ENCODE measurements at places on chromosomes 3 and 15.

- DNase-seq, result no peak
Measured at GRCh38 chr3:194030372-194030771, 105.6 kb upstream of the HES1 start.

DNA sequence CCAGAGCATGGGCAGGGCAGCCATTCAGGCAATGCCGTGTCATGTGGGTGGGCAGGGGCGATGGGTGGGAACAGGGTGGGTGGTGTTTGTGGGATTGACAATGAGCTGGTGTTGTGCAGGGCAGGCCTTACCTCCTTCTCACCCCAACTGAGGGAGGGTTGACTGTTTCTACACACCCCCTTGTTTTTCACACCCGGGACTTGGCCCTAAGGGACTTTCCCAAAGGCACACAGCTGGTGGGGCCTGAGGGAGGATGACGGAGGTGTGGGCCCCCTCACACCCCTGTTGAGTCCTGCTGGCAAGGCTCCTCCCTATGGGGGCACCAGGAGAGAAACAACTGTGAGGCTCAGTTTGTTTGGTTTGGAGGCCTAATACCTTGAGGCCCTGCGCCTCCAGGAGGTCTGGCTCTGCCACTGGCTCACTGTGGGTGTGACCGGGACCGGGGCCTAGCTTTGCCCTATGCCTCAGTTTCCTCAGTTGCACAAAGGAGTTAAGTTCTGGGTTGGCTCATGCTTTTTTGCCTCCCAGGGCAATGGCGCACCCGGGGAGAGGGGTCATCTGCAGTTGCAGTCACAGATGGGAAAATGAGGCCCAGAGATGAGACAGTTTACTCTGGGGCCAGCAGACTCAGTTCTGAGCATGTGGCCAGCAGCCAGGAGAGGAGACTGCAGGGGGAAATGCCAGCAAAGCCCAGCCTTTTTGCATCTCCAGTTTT is 5.1 kb upstream of the DNAH1 start:
- DNase-seq, result peak; percentile 17

DNA sequence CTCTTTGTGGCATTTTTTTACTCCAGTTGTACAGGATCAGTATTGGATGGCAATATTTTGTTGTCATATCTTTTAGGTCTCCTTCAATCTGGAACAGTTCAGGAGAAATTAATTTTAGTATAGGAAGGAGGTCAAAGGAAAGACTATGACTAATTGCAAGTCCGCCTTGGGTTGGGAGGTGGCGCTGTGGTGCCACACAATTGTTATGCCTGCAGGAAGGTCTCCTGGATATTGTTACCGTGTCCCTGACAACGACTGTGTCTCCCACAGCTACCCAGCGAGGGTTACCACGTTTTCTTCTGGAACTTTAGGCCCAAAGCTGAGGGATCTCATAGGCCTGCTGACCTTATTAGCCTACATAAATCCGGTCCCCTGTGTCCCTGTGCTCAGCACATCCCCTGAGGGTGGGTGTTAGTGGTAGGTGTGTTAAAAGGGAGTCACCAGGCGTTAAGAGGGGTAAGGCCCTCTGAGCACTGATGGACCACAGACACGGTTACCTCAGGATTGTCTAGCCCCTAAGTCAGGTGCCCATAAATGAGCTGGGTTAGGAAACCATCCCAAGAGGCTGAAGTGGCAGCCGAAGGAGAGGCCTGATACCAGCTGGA is 31.5 kb downstream of the KCNAB1 start:
- peak; percentile 17 for DNase-seq

DNA sequence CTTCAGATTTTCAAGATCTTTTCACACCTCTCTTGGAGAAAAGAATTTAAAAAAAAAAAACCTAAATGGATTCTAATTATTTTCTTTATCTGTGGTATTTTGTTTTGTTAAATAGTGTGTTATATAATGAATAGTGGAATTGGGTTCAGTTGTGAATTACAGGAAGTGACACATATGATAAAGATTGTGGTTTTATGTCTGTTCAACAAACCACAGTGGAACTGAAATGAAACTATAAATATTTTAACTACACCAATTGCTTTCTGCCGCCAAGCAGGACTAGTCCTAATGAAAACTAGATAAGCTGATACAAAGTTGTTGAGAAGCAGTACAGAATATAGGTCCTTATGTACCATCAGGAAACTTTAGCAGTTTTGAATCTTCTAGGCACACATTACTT is 121.6 kb downstream of the UBE2E2 start:
- no peak for DNase-seq

DNA sequence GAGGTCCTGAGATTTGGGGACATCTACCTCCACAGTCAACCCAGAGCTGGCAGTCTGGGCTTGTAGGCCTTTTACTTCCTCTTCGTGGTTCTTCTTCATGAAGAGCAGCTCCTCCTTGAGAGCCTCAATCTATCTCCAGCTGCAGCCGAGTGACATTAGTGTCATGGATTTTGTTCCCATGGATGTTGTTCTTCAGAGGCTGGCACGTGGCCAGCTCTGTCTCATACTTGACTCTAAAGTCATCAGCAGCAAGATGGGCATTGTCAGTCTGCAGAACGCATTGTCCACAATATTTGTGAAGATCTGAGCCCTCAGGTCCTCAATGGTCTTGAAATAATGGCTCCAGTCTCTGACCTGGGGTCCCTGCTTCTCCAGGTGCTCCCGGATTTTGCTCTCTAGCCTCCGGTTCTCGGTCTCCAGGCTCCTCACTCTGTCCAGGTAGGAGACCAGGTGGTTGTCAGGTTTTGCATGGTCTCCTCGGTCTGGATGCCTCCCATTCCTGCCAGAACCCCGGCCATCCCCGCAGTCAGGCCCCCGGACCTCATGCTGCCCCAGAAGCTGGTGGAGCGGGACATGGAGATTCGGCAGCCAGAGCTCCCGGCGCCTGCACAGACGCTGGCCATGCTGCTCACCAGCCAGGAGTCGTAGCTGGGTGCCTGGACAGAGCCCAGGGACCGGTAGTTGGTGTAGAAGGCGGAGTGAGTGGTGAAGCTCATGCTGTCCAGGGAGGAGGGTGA is 3.4 kb upstream of the CCNL1 start:
- DNase-seq, result no peak

- DNase-seq, result no peak
Measured at GRCh38 chr3:8525893-8526292, 24.3 kb downstream of the LMCD1 start.

- no peak for DNase-seq
Measured at GRCh38 chr3:13134166-13134878, 61.1 kb upstream of the IQSEC1 start.

DNA sequence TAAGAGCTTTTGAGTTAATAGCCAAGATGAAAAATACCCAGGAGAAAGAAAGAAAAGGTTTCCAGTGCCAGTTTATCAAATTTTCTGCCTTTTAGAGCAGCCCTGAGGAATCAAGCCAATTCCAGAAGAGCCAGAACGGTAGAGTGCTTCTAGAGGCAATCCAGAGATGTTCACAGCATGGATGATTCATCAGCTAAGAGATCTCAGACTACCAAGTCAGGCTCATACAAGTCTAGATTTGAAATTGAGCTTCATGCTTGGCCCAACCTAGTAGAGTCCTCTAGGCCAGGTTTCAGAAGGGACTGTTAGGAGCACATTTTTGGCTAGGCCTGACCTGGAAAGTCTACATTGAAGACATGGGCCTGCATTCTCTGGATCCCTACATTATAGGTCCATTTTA is 15.5 kb downstream of the WDR48 start:
- no peak for DNase-seq

DNA sequence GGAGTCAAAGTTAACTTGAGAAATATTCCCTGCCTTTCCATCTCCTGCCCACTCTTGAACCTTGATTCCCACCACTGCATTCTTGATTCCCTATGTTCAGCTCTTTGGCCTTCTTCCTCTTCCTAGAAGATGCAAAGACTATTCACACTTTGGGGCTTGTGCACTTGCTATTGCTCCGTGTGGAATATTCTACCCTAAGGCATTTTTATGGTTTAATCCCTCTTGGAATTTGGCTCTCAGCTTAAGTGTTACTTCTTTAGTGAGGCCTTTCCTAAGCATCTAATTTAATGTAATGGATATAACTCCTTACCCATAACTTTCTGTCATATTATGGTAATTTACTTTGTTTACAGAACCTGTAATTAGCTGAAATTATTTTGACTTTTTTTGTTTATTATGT is 318.9 kb upstream of the COL8A1 start:
- DNase-seq, result no peak

DNA sequence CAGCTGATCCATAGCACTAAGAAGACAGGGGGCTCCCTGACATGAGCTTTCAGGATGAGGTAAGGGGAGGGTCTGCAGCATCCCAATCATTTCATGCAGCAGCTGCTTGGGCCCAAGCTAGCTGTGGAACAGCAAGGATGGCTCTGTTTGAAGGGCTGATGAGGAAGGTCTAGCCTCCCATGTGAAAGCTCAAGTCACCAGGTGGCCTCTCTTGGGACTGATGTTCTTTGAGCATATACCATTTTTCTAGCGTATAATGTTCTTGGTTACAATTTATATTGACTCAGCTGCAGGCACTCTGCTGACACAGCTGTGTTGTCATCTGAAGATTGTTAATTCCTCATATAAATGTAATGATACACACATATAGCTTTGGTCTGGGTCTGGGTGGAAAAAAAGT is 87.0 kb downstream of the CD200R1L start:
- DNase-seq, result no peak

DNA sequence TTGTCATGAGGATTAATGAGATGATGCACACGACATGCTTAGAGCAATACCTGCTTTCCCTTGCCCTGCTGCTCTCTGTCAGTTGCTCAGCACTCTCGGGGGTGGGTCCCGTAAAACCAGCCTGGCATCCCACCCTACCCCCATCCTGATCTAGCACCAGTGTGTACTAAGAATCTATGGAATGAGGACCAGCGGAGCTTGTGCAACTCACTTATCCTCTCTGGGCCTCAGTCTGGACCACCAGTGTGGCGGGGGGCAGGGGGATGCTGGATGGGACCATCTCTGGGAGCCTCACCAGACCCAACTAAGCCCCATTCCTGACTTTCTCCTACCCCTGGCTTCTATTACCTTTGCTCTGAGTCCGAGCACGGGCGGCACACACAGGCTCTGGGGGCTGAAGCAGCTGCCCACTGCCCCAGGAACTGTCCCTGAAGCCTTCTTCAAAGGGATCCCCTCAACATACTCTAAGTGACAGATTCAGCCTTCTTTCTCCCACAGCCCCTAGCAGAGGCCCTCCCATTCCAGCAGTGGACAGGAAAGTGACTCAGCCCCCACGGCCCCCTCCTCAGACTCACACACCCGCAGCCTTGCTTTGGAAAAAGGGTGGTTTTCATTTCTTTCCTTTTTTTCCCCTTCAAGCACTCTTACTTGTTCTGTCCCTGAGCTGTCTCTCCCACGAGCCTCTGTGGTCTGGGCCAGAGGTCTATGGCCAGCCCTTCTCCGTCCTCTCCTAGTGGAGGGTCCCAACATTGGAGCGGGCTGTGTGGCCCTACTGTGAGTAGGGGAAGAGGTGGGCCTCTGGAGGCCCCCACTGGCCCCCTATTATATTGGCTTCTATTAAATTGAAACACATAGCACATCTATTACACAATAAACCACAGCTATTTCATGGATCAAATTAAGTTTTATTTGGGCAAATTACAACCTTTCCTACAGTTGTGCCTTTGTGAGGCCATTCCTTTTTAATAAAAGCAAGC is 100.3 kb downstream of the SMAD6 start:
- DNase-seq, result no peak

- peak; percentile 43 for DNase-seq
Measured at GRCh38 chr15:77634266-77634962, 1.7 kb upstream of the LINGO1 start.

DNA sequence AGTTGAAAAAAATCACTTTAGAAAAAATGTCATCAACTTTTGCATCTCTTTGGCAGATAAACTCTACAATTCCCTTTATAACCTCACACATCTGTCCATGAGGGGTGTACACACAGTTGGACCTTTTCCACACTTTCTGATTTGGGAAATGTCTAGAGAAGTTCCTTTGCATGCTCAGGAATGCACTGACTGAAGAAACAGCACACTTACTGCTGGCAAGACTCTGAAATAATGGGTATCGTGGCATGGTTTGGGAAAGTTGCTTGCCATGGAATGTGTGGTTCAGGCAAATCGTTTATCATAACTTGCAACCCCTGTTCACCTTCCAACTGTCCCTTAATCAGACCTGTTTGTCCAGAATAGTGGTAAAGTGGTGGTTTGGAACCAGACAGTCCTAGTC is 135.3 kb upstream of the TGFBR2 start:
- DNase-seq, result no peak

GRCh38 chr3:169940470-169941181 is 26.0 kb upstream of the SEC62 start:
- no peak for DNase-seq

DNA sequence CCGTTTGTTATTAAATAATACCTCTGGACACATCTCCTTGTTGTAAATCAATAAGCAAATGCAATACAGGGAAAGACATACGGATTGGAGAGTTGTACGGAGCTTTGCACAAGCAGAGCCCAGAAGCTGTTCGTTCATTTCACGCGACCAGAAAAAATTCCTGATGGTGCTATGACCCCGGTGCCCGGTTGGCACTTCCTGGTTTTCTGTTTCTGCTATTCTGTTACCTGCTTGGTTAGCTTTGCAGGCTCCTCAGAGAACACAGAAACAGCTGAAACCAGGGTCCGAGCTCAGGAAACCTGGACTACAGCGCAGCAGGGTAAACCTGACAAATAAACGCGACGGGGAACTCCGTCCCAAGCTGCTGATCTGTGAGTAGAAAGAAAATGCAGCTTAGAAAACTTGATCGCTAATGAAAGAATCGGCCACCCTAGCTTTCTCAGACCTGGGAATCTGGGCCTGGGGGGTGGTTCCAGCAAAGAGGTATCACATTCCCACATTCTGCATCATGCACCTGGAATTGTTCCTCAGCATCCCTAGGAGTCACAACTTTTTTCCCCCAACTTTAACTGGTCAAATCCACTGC is 845 bp downstream of the CNTN3 start:
- no peak for DNase-seq

GRCh38 chr3:155843569-155843968 is 10.7 kb downstream of the SLC33A1 start:
- DNase-seq, result no peak

- DNase-seq, result no peak
Measured at GRCh38 chr3:117054556-117054955, 345.0 kb downstream of the TUSC7 start.

DNA sequence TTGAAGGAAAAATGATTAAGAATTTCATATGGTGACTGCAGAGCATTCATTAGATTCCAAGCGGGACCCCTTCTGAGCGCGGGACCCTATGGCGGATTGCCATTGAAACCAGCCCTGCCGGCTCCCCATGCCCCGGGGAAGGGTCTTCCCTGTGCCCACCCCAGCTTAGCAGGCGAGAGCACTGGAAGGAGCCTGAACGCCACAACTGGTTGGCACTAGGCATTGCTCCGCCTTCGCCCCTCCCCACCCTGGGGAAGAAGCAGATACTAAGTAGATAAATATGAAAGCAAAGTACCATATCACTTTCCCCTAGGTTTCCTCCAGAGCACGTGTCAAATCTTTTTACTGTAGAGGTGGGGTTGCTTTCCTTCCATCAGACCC is 70.7 kb downstream of the CYP19A1 start:
- no peak for DNase-seq

GRCh38 chr15:78301326-78301725 is 1.9 kb upstream of the SKIC8 start:
- DNase-seq, result no peak
